IMR-90 (cell line): ENCODE measurements at places on chromosomes 16 and 17.

DNA sequence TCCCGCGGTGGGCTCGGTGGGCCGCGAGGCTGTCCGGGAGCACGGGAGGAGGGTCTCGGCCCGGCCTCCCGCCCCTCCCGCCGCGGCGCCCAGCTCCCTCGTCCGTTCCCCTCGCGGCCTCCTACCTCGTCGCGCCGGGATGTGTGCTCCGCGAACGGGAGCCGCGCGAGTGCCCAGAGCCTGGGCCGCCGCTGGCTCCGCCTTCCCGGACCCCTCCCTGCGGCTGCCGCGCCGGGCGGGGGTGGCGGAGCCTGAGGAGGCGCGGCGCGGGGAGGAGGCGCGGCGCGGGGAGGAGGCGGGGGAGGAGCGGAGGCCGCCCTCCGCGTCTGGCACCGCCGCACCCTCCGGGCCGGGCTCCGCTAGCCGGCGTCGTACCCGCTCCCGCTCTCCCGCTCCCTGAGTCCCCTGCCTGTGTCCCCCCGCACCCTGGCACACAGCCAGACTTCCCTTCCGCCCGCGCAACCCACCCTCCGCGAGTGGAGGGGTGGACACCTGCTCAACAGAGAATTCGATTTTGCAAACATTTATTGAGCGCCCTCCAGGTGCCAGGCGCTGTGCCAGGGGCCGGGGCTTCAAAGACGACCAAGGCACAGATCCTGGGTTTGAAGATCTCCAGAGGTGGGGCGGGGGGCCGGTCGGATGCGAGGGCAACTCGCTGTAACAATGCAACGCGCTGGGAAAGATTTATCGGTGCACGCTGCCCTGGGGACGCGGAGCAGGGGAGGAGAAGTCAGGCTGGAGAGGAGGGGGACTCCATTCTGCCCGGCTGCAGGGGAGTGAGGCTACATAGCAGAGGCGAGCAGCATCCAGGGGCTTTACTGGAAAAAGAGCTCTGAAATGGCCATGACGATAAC lies at the start of gene MPP3:
Gene MPP3 (minus strand): TSS at position 171 of the 854 bp plus-strand sequence. CDS start 1,240 bp downstream, outside the sequence.
- peak; percentile 59 for DNase-seq

DNA sequence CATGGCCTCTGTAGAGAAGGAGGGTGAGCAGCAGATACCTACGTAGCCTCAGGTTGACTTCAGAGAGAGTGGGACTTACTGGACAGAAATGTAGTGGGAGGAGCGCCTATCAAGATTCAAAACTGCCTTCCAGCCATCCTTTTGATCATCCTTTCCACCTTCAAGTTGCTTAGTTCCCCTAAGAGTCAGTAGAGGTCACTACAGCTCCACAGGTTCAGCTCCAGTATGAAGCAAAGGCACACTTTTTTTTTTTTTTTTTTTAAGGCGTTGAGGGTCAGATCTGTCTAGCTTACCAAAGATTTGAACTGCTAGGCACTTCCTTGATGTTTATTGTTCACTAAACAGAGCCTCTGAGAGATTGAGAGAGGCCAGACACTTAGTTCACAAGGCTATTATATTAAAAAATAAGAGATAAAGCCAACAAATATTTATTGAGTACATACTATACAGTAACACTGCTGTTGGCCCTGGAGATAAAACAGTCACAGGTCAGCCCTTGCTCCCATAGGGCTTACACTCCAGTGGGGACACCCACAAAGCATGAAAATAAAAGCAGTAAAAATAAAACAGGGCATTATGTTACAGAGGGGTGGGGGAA lies 3.1 kb downstream of the RNF227 start:
- peak; percentile 80 for DNase-seq

GRCh38 chr16:75942351-75942750 lies 216.1 kb upstream of the CPHXL start:
- DNase-seq, result no peak

DNA sequence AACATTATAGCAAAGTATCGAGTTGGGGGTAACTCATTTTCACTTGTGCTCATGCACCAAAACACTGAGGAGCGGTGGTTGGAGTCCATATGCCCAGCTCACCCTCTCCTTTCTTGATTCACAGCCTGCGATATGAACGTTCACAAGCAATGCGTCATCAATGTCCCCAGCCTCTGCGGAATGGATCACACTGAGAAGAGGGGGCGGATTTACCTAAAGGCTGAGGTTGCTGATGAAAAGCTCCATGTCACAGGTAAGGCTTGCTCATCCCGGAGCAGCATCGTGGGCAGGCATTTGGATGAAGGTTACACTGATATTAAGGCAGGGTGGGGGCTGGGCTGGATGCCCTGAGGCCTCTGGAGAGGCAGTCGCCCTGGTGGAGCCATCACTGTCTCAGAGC lies 189.7 kb upstream of the CACNG5 start:
- DNase-seq, result no peak

DNA sequence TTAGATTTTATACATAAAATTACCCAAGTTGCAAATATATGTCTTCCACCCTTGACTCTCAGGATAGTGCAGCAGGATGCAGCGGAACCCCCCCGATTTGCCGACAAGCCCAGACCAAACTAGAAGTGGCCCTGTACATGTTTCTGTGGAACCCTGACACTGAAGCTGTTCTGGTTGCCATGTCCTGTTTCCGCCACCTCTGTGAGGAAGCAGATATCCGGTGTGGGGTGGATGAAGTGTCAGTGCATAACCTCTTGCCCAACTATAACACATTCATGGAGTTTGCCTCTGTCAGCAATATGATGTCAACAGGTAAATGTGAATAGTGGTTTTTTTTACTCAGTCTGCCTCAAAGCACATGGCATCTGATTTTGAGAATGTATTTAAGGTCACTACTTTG lies 70.7 kb downstream of the OMG start:
- DNase-seq, result no peak

GRCh38 chr16:73010150-73010676 lies 37.7 kb downstream of the ZFHX3 start:
- DNase-seq, result no peak

GRCh38 chr16:19967963-19968362 lies 83.3 kb upstream of the GPRC5B start:
- DNase-seq, result no peak

DNA sequence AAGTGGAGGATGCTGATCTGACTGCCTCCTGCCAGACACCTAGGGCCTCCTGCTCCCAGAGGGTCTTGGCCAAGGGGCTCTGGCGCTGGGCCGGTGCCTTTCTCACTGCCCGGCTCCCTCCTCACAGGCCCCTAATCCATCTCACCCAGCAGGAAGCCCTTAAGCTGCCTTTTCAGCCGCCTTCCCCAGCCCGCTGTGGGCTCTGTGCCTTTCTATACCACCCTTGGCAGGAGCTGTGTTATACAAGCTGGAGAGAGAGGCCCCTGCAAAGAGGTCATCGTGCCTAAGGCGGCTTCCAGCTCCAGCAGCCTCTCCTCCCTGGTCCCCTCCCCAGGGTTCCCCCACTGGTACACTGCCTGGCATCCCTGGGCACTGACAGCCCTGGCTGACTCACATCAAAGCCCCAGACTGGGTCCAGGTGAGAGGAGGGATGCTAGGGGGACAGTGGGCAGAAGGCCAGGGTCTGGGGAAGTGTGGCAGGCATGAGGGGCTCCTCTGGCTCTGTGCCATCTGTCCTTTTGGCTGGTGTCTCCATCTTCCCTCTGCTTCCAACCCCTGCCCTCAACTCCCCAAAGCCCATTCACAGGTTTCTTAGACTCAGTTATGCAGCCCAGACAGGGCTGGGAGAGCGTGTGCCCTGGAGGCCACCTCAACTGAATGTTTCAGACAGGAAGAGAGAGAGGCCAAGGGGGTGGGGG lies 15.3 kb upstream of the FZD2 start:
- DNase-seq, result no peak

- DNase-seq, result no peak
These were observed 4.2 kb downstream of the ATP2A3 start for GRCh38 chr17:3959921-3960601.

DNA sequence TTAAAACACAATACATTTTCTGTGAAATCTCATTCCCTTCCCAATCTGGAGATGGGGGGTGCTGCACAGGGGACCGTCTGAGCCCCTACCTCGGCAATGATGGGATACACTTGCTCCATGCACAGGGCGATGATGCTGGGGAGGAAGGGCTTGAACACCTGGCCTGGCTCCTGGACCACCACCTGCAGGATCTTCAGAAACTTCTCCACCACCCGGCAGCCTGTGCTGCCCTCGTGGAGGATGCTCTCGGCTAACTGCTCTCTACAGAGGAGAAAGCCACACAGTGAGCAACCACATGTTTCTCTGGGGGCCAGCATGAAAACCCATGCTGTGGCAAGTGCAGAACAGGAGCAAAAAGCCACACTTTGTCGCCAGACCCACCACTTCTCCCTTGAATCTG lies 42.4 kb upstream of the GSG1L start:
- no peak for DNase-seq

- no peak for DNase-seq
These were observed 27.9 kb downstream of the SLFN11 start for GRCh38 chr17:35345445-35345925.

GRCh38 chr17:79434215-79434614 lies 176.6 kb downstream of the RBFOX3 start:
- DNase-seq, result no peak

- DNase-seq, result peak; percentile 55
These were observed 20.2 kb downstream of the ZNRF1 start for GRCh38 chr16:75019007-75019406.

- peak; percentile 70 for DNase-seq
These were observed 2.8 kb downstream of the RAPGEFL1 start for GRCh38 chr17:40179923-40180659.

DNA sequence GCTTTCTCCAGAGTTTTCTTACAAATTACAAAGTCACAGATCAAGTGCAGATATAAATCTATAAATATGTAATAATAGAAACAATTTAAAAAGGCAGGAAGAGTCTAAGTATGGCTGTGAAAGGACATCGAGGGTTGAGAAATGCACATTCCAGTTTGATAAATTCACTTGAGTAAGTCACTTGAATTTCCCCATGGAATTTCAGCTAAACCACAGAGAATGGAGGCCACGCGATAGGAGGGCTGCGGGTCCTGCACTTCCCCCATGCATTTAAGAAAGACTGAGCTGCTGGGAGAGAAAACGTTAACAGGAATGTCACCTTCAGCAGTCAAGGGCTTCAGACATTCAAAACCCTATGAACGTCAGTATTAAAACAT lies 6.1 kb upstream of the MXRA7 start:
- DNase-seq, result peak; percentile 93

- no peak for DNase-seq
These were observed 21.2 kb downstream of the ST3GAL2 start for GRCh38 chr16:70417661-70418060.
